ENCODE measurements at places on chromosomes 6 and 20.

GRCh38 chr6:43758617-43759050 is 11.4 kb upstream of the VEGFA start:
- DNase-seq: peak; percentile 48

DNA sequence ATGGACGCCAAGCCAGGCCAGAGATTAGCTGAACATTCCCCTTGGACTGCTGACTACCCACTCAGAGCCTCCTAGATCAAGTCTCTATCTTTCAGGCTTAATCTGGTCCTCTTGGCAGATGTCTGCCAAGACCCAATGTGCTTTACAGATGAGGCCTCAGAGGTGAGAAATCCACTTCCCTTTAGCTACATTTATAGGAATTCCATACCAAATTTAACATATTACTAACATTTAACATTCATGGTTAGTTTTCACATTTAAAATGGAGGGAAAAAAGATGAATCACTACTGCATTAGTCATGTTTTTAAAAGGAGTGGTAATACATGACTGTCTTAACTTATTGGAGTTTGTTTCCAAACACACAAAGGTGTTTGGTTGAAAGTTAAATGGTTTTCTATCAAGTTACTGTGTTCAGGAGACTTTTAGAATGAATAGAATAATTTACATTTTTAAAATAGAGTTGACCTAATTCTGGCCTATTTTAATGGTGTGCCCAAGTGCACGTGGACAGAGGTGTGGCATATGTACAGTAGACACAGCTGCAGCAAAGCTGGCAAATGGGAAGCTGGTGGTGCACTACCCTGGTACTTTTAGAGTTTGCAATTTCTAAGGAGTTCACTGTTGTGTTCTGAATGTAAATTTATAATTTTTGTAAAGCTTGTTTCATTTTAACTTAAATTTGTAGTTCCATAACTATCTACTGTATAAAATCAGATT is 41.9 kb upstream of the CALHM6 start:
- DNase-seq: no peak

- DNase-seq: peak; percentile 27
Observed at GRCh38 chr20:44532259-44532980, 10.6 kb upstream of the SERINC3 start.

DNA sequence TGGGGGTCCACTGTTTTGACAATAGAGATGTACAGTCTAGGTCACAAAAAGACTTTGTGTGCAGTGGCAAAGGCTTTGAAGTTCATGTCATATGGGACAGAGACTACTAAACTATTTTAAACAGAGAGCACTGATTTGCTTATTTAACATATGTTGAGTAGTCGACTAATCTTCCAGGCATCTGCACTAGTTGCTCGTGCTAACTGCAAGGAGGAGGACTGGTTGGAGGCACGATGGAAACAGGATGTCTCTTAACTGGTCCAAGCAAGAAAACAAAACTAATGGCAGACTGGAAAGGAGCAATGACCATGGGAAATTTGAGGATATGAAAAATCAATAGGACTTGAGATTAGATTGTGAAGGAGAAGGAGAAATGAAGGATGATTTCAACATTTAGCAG is 28.5 kb upstream of the ERVFRD-1 start:
- DNase-seq: no peak

DNA sequence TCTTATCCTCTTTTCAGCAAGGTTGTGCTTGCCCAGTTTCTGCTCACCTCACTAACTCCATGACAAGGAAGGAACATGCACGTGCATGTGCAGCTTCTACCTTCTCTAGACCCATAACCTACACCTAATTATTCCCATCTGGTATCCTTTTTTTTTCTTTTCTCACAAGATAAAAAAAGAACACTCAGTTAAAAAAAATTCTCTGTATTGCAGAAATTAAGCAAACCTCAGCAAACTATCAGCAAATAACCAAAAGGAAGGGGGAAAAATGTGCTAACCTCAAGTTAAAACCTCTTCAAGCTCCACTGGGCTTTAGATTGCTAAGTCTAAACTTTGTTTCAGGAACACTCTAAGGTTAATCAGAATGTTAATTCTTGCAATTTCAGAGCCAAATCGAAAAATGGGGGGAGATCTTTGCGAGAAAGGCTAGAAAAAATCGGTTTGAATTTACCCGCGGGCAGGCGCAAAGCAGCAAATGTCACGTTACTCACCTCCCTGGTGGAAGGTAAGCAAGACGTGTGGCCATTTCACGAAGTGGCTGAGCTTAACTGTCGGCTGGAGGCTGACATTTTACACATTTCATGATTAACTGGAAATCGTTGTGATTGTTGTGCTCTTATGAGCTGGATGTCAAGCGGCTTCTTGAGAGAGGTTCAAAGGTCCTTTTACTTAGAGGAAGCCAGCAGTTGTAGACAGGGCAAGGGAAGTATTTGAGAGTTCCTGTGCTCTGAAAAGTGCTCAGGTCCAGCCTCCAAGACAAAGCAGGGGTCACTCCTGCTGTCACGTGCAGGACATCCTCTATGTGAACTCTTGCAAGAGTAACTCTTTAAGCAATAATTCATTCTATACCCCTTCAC is 19.1 kb downstream of the TFAP2B start:
- DNase-seq: no peak

- DNase-seq: no peak
Observed at GRCh38 chr6:8837343-8837742, 402.0 kb upstream of the SLC35B3 start.
